ENCODE measurements at places on chromosomes 2 and 18.

DNA sequence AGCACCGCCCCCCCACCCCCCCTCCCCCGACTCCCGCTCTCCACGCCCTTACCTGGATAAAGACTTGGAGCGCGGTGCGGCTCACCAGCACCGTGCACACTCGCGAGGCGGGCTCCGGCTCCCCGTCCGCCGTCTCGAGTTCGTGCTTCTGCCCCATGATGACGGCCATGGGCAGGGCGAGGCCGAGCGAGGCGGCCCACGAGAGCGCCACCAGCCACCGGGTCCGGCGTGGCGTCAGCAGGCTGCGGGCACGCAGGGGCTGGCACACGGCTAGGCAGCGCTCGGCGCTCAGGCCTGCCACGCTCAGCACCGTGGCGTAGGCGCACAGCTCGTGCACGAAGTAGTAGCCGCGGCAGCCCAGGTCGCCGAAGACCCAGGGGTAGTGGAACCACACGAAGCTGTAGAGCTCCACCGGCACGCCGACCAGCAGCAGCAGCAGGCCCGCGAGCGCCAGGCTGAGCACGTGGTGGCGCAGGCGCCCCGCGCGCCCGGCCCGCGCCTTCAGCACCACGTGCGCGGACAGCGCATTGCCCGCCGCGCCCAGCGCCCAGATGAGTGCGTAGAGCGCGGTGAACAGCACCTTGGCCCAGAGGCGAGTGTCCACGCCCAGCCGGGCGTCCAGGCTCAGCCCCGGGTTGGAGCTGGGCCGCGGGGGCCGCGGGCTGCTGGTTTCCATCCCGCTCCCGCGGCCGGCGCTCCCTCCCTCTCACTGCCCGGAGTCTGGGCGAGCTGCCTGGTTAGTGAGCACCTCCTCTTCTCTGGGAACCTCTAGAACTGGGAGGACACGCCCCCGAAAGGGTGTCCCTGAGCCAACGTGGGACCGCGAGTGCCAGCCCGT is at the start of gene NTSR2:
TSS of gene NTSR2 (minus strand) at position 742 of the 838 bp plus-strand sequence. CDS start at position 676, 66 bp downstream.
- DNase-seq = peak; percentile 27

DNA sequence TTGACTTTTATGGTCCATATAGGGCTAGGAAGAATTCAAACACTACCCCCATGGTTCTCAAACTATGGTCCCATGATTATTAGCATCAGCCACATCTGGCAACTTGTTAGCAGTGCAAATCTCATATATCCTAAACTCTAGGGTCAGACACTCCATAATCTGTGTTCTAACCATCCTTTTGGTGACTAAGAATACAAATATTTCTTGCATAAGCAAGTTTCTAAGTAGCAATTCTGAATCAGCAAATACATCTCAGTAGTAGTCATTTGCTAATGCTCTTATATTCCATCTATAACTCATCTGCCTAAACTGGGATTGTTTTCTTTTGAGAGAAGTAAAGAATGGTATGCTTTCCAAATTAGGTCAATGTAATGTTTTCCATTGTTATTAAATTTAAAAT is 447.3 kb downstream of the TMX3 start:
- DNase-seq = no peak

DNA sequence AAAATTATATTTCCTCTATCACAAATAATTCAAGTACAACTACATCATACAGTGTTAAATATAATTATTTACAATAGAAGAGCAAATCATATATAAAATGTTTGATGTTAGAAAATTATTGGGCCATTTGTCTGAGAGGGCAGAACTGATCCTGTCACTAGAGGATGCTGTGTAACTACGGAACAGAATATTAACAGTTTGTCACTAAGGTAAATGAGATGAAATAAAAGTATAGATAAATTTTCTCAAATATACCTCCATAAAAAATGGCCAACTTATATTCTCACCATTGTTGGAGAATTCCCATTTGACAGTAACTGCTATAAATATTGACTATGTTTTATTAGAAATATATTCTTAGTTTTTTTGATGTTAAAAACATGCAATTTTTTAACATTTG is 1067.4 kb upstream of the DDX18 start:
- no peak for DNase-seq

DNA sequence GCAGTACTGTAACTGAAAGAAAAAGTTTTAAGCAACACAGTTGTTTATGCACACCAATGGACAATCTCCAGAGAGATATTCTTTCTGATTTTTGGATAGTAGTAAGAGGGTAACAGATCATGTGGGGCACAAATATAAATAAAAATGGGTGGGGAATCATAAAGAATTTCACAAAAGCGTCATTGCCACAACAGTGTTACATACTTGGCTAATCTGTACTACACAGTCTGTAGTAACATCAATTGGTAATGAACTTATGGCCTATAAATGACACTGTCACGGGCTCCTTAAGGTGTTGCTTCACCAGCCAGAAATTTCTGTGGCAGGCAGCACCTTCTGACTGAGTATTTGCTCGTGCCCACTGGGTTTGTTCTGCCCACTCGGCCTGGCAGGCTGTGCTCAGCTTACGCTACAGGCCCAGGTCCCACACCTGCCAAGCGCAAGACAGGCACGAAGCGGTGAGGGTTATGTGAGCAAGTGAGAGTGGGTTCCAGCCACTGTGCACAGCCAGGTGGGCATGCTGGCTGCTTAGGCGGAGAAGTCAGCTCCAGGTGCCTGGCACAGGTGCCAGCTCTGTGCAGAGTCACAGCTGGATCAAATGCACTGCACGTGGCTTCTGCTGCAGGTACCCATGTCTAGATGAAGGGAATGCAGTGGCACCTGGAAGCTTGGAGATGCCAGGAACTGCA is 532.5 kb upstream of the SLC39A10 start:
- no peak for DNase-seq

- DNase-seq = no peak
These were observed 10.8 kb downstream of the IL36B start for GRCh38 chr2:113041871-113042270.

DNA sequence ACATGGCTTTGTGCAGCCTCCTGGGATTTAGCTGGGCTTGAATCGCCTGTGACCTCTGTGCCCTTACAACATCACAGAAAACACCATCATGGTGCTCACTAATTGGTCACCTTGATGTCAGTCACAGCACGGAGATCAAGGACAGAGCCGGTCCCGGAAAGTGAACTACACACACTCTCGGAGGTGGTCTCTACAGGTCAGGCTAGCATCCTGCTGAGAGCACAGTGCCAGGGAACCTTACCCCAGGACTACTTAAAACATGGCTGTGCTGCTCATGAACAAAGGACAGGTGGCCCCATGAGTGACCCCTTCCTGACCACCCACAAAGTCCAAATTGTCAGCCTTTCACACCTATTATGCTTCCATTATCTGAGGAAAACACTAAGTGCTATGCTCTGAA is 1782.1 kb upstream of the CELF4 start:
- no peak for DNase-seq

- no peak for DNase-seq
These were observed 66.5 kb downstream of the GLI2 start for GRCh38 chr2:120802158-120802557.

GRCh38 chr2:69762513-69763494 is 20.9 kb downstream of the ANXA4 start:
- DNase-seq = no peak

GRCh38 chr2:236289766-236290462 is 25.7 kb upstream of the ASB18 start:
- no peak for DNase-seq

GRCh38 chr2:172440795-172441194 is 13.4 kb downstream of the ITGA6 start:
- DNase-seq = no peak

- no peak for DNase-seq
These were observed 479.8 kb downstream of the NUP35 start for GRCh38 chr2:183604065-183604464.

DNA sequence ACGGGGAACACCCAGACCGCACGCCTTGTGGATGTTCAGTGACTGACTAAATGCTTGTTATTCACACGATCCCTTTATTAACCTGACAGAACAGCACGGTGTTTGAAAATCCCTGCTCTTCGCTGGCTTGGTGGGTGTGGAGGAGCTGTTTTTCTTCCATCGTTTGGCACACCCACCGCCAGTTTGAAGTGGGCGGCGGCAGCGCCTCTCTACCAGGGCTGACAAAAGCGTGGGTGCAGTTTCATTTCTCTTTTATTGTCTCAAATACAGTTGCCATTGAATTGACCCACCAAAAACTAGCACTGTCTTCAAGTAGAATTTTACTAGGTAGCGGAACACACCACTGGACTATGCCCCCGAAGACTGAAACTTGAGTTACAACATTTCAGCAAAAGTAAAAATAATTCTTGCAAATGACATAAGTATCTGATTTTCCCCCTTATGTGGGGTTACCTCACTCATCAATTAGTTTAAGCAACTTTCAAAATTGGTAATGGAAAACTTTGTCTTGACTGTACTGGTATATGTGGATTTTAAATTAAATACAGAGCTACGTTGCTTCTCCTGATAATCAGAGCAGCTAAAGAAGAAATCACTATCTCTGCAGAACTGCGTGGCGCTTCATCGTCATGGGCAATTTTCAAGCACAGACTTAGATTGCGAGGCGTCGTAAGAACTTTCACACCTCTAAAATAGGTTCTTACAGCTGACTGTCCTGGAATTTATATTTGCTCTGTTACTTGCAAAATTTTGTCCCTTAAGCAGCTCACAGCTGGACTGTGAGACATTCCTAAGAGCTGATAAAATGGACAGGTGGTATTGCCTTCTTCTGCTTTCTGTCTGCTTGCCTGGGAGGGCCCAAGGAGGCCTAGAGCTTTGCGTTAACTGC is 60.9 kb downstream of the LDLRAD4 start:
- DNase-seq = no peak

GRCh38 chr2:226963528-226963927 is 127.7 kb downstream of the RHBDD1 start:
- no peak for DNase-seq

GRCh38 chr2:138058427-138058826 is 94.2 kb downstream of the HNMT start:
- DNase-seq = no peak

- no peak for DNase-seq
These were observed 42.6 kb downstream of the ARHGAP15 start for GRCh38 chr2:143171817-143172216.

GRCh38 chr2:114265261-114265660 is 177.2 kb upstream of the DPP10 start:
- DNase-seq = no peak

GRCh38 chr18:54775686-54776085 is 52.6 kb upstream of the RAB27B start:
- no peak for DNase-seq

DNA sequence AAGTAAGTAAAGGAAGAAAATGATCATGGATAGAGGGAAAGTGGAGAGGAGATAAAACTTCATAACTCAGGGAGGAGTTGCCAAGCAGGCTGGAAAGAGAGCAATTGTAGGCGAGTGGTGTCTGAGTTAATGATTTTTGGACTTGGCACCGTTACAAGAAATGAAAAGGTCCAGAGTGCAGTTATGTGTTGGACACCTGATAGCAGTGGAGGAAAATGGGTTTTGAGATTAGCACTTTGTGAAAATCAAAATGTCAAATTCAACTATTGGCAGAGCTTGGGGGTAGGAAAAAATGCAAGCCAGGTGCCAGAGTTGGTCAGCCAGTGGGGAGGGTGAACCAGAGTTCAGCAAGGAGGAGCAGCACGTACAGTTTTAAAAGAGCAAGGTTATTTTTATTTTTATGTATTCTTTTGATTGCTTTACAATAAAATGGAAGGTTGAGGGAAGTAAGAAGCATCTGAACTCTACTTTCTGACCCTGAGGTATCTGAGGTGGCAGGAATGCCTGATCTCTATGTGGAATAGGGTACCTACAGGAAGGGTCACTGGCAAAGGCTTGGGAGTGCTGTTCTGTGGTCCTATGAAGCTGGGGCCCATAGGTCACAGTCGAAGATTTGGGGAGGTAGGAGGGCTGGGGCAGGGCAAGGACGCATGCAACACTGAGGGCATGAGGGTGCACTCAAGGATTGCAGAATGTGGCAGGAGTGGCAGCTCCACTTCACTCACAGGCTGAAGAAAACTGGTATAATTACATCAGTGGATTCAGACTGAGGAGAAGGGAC is 127.5 kb downstream of the CD8B2 start:
- DNase-seq = no peak

DNA sequence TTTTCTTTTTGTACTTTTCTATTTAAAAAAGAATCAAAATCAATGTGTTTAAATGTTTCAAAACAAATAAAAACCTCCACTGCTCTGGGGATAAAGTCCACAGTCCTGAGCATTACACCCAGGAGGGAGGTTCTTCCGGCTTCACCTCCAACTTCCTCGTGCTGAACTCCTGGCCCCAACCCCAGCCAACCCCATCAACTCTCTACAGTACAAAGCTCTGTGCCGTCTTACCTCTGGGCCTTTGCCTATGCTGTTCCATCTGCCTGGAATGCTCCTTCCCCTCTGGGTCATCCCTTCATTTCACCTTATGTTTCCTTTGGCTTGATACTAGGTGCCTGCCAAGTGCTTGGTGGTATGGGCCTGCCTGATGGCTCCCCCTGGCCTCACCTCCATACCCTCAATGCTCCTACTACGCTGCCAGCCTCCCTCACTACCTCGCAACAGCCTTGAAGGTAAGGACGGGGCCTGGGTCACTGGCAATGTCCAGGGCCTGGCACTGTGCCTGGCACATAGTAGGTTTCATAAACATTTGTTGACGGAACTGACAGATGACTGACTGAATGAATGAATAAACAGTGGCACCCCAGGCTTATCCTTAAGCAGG is 28.8 kb downstream of the SDC1 start:
- DNase-seq = no peak

- no peak for DNase-seq
These were observed 48.6 kb downstream of the NOP58 start for GRCh38 chr2:202314116-202314515.

DNA sequence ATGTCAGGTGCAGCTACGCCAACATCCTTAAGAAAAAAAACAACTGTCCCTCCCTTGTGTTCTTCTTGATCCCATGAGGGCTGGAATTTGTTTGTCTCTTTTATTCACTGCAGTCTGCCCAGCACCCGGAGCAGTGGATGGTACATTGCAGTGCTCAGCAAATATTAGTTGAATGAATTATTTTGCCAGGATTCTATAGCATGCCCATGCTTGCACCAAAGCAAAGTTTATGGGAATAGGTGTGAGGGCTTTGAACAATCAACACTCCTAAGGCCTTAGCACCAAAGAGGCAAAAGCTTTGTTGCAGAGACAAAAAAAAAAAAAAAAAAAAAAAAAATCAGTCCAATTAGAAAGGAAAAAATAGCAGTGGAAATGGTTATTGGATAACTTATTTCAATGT is 28.7 kb upstream of the DCC start:
- no peak for DNase-seq

DNA sequence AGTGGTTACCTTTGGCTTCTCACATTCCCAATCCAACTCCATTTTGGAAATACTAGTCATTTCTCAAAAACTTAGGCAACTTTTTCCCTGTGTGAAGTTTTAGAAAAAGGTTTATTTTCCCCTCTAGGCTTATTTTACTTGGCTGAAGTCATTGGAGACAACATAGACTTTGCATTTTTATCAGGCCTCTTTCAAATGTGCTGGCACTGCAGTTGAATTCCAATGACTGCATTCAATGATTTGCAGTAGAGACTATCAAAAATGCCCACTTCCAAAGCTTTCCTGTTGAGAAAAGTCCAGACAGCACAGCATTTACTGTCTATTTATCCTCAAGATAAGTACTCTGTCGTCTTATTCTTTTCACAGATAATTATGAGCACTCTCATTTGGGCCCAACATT is 70.1 kb downstream of the ONECUT2 start:
- no peak for DNase-seq
